ENCODE measurements at places on chromosomes 7 and 10. TPM values are rescaled to one million over a fixed set of nuclear protein-coding genes. Genes with fewer than 3 reads are reported as not detected.

DNA sequence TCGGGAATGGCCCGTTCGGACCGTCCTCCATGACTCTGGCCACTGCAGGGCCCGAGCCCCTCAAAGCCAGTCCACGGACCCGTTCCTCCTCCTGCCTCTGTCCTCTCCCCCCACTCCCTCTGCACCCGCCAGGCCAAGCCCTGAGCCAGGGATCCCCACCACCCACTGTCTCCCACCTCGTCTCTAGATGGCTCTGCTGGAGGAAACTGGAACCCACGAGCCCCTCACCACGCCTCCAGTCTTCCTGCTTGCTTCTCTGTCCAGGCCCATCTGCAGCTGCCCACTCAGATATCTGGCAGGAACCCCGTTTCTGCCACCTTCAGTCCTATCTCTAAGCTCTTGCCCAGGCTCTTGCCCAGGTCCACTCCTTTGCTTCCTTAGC lies 24.3 kb downstream of the GRID2IP start:
- no peak for DNase-seq

GRCh38 chr10:65827359-65827758 lies 1098.5 kb upstream of the LRRTM3 start:
- no peak for DNase-seq

- DNase-seq = no peak
Measured at GRCh38 chr7:28779954-28780353, 178.2 kb downstream of the TRIL start.

GRCh38 chr10:112803961-112804401 lies 146.1 kb upstream of the TCF7L2 start:
- peak; percentile 28 for DNase-seq

GRCh38 chr10:11297136-11297535 lies 279.5 kb downstream of the CELF2 start:
- no peak for DNase-seq

GRCh38 chr7:21507627-21508343 lies 35.1 kb upstream of the DNAH11 start:
- peak; percentile 40 for DNase-seq

- no peak for DNase-seq
Measured at GRCh38 chr7:156220078-156220605, 407.9 kb upstream of the SHH start.

DNA sequence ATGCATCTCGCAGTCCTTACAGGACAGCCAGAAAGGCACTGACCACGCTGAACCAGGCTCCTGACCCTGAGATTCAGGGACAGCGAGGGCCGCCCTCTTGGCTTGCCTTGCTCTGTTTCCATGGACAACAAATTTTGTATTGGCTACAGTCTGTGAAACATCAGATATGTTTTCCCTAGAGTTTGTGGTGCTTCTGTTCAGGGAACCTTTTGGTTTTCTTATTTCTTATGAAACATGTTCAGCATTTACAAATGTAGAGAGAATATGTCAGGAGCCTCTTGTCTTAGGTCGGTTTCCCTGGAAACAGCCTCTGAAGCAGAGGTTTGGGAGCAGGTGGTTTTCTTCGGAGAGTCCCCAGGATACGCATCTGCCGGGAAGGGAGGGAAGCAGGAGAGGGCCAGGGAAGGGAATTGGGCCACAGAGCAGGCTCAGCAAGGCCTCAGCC lies 260.1 kb downstream of the CCDC3 start:
- DNase-seq = no peak

- DNase-seq = no peak
Measured at GRCh38 chr7:45459476-45459875, 114.7 kb upstream of the ADCY1 start.

SLC26A3 gene
- 18.1 TPM for total RNA-seq

CLCN1 gene
- total RNA-seq = not detected

SPDYE3 gene
- total RNA-seq = not detected

SFRP5 gene
- 18.5 TPM for total RNA-seq

OR2A42 gene
- not detected for total RNA-seq

ZNF503 gene
- total RNA-seq = 17.6 TPM

EPHB4 gene
- 61.1 TPM for total RNA-seq

TMEM120A gene
- 50.7 TPM for total RNA-seq
